ENCODE measurements at places on chromosomes 5 and 9.

DNA sequence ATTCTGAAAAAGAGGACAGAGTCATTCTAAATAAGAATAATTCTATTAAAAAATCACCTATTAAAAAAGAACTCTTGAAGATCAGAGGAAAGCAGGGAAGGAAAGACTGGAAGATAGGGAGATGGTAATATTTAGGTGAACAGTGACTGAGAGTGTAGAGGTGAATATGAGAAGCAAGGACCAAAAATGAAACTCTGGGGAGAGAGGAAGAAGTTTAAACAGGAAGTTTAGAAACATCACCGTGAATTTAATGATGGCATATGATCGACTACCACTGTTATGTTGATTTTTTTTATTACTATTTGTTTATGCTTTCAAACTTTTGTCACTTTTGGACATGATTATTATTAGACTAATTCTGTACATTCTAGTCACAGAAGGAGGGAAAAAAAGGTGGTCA is 1.7 kb upstream of the SPINK6 start:
- no peak for DNase-seq

GRCh38 chr5:8538821-8539220 is 669.9 kb downstream of the MTRR start:
- DNase-seq: no peak

DNA sequence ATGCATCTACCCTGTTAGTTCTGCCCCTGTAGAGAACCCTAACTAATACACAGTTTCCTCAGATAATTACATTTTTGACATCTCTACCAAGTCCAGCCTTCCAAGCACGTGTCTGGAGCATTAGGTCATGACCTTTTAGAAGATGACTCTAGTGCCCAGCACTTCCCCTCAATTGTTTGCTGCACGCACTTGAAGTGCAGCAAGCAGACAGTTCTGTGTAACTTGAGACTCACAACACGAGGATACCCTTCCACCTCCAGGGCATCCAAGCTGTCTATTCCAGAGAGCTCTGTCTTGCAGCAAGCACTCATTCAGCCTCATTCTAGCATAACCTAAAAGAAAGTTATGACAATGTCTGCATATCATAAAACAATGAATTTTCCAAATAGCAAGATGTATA is 1410.5 kb upstream of the CDH18 start:
- DNase-seq: no peak

DNA sequence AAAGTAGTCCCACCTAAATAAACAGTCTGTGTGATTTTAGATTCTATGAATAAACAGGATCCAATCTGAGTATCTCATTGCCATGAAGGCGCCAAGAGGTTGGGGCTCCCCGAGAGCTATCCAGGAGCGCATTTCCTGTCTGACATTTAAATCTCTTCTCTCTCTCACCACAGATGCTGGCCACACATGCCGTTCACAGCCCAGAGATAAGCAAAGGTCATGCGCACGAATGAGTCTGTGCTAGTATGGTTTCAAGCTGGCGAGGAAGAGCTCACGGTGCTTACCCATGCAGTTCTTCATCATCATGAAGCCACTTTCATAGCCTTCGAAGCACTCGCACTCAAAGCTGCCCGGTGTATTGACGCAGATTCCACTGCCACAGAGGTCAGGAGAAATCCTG is 199.4 kb downstream of the FBN2 start:
- DNase-seq: no peak

- no peak for DNase-seq
Observed at GRCh38 chr5:107807431-107807830, 136.7 kb upstream of the EFNA5 start.
